ENCODE measurements at places on chromosomes 11 and 22.

DNA sequence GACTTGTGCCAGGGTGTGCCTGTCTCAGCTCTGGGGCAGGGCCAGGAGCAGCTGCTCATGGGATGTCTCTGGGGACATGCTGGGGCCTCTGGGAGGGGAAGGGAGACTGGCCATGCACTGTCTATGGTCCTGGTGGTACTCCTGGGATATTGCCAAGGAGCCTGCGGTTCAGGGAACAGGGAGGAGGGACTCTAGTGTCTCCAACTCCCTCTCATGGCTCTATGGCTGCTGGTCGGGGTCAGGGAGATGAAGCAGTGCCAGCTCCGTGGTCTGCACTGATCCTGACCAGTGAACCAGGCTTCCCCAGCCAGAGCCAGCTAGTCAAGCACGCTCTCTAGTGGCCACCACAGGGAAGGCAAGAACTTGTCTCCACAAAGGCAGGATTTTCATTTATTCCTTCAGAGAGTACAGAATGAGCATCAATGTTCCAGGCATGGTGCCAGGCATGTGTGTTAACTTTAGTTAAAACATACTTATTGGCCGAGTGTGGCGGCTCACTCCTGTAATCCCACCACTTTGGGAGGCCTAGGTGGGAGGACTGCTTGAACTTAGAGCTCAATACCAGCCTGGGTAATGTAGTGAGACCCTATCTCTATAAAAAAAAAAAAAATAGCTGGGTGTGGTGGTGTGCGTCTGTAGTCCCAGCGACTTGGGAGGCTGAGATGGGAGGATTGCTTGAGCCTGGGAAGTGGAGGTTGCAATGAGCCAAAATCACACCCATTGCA, 2.5 kb upstream of the BEST1 start:
- peak; percentile 86 for DNase-seq

- DNase-seq, result peak; percentile 79
Measured at GRCh38 chr11:117828611-117829368, 4.2 kb upstream of the FXYD2 start.

- DNase-seq, result no peak
Measured at GRCh38 chr11:119723243-119723951, 5.6 kb downstream of the NECTIN1 start.

GRCh38 chr11:117906710-117907109, 22.5 kb downstream of the TMPRSS13 start:
- no peak for DNase-seq

GRCh38 chr11:24239930-24240329, 256.9 kb upstream of the LUZP2 start:
- no peak for DNase-seq

DNA sequence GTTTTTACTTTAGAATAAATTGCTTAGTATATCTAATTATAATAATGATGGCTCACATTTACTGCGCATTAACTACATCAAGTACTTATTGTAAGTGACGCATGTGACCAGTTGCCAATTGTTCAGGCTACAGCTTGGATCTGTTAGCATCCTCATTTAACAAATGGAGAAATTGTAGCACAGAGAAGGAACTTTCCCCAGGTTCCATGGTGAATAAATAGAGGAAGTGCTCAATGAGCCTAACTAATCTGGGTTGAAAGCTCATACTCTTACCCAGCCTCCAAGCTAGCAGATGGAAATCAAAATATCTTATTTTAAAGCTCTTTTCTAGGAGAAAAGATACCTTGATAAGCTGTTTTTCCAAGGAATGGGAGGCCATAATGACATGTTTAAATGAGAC, 19.8 kb downstream of the MMP27 start:
- DNase-seq, result no peak

GRCh38 chr11:47186700-47187695, 764 bp upstream of the PACSIN3 start:
- DNase-seq, result peak; percentile 42
